ENCODE measurements at places on chromosomes 1 and 21. TPM values are rescaled to one million over a fixed set of nuclear protein-coding genes. Genes with fewer than 3 reads are reported as not detected.
A peak's percentile ranks its signal among the peaks of the same experiment; 100 is the strongest.

METTL18 gene
- 9.1 TPM for total RNA-seq

LYSMD1 gene
- 3.0 TPM for total RNA-seq

CNST gene
- total RNA-seq, result 32.3 TPM

HPCA gene
- total RNA-seq, result not detected

EPS8L3 gene
- total RNA-seq, result not detected

OR2T29 gene
- not detected for total RNA-seq

IGSF3 gene
- 4.0 TPM for total RNA-seq

LGR6 gene
- not detected for total RNA-seq

DNA sequence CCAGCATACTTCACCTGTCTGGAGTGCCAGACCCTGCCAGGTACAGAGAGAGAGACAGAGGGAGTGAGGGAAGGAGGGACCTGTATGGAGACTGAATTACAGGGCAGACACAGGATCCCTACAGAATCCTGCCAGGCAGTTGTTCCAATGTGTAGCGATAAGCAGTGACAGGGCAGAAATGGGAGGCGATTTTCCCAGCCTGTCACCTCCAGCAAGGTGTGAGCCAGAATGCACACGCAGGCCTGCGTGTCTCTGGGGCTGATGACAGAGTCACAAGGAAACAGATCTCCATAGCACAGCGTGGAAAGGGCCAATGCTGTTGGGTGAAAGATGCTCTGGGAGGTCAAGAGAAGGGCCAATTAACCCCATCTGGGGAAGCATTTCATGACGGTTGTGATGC is 111.3 kb downstream of the HIVEP3 start:
- no peak for DNase-seq

- no peak for DNase-seq
Observed at GRCh38 chr1:204283711-204284651, 70.2 kb upstream of the GOLT1A start.

DNA sequence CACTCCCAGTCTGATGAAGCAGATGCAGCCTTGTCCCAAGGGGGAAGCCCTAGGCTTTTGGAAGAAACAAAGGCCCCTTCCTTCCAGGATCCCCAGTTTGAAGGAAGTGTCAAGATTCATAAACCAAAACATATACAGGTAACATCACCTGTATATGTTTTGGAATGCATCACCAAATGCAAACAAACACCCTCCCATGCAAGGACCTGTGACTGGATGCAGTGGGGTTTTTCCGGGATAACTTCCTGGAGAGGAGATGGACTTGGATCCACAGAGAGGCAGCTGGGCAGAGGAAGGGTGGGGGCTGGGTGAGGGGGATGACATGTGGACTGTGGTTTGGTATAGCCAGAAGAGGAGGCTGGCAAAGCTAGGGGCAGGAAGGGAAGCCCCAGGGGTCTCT is 1.5 kb upstream of the PLA2G2F start:
- no peak for DNase-seq

GRCh38 chr1:23202263-23202749 is 15.0 kb downstream of the HTR1D start:
- DNase-seq, result no peak

GRCh38 chr1:4010284-4010683 is 110.2 kb upstream of the C1orf174 start:
- DNase-seq, result no peak

- no peak for DNase-seq
Observed at GRCh38 chr21:20570824-20571232, 427.4 kb upstream of the NCAM2 start.

DNA sequence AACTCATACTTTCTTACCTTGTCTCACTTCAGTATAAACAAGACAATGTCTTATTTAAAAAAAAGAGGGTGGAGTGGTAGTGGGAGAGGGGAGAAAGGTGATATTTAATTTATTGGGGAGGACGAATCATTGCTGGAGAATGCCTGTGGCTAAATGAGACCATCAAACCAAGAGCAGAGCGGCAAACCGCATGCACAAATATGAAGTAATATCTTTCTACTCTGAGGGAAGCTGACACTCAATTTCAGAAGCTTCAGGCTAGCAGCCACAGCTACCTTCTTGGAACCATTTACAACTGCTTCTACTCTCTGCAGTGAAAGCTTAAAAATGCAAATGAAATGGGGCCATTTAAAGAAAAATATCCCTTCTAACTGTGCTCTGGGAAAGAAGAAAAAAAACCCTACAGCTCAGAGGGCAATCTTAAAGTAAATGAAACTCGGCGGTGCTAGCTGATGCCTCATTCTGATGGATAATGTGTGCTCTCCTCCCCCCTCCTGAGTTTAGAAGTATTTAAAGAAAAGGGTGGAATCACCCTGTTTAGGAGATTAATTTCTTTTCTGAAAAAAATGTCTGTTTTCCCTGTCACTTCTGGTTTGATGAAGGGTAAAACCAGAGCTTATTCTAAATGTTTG is 178.2 kb upstream of the CAMK1G start:
- DNase-seq, result no peak

DNA sequence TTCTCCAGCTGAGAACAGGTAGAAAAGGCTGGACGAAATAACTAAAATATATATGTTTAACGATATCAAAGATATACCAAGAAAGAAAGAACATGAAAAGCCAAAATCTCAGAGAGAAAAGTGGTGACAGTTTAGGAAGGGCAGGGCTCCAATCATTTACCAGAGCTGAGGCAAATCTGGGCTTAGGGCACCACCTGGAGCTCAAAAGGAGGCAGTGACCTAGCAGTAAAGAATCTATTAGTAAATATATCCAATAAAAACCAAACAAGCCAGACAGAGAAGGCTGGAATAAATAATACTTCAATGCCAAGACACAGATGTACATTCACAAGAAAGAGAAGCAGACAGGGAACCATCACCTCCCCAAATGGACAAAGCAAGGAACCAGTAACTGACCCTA is 43.5 kb downstream of the CHIA start:
- DNase-seq, result peak; percentile 45

GRCh38 chr21:36791180-36791579 is 92.3 kb downstream of the SIM2 start:
- DNase-seq, result no peak

- no peak for DNase-seq
Observed at GRCh38 chr1:98368995-98369394, 292.5 kb upstream of the SNX7 start.

GRCh38 chr1:94124538-94124937 is 3.6 kb upstream of the ABCA4 start:
- no peak for DNase-seq

DNA sequence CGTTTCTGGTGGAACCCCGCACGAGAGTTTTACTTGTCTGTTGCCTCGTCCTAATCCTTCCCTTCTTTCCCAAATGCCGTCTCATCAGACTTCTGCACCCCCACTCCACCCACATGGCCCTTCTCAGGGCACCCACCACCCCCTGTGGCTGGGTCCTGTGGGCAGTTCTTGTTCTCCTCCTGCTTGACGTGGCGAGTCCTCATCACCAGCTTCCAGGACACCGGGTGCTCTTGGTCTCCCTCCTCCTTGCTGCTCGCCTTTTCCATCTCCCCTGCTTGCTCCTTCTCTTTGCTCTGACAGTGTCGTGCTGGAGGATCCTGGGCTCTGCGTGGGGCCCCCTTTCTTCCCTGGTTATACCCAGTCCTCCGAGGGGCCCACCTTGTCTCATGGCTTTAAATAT is 51.8 kb downstream of the B3GALT5 start:
- no peak for DNase-seq

DNA sequence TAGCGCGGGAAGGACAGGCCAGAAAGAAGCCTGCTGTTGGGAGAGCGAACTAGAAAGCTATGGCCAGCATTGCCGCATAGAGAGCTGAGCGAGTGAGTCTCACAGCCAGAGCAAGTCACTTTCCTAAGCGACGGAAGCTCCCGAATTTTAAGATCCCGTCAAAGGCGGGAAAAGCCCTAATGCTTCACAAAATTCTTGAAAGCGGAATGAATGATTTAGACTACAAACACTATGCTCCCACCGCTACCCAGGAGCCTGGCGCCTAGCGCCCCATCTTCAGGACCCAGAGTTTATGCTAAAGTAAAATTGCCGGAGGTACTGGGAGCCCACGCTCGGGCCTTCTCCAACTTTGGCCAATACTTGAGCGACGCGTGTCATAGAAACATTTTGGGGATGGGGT is 409.9 kb upstream of the ESRRG start:
- DNase-seq, result no peak

- no peak for DNase-seq
Observed at GRCh38 chr1:6700853-6701436, 671 bp downstream of the DNAJC11 start.

DNA sequence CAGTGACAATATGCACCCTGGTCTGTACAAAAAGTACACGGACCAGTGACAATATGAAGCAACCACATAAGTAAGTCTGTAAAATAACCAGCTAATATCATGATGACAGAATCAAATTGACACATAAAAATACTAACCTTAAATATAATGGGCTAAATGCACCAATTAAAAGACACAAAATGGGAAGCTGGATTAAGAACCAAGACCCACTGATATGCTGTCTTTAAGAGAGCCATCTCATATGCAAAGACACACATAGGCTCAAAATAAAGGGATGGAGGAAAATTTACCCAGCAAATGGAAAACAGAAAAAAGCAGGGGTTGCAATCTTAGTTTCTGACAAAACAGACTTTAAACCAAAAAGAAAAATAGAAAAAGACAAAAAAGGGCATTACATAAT is 70.4 kb upstream of the VCAM1 start:
- no peak for DNase-seq

- DNase-seq, result no peak
Observed at GRCh38 chr1:100107696-100108095, 25.0 kb downstream of the SASS6 start.
